ENCODE measurements at places on chromosomes 12 and 14.

DNA sequence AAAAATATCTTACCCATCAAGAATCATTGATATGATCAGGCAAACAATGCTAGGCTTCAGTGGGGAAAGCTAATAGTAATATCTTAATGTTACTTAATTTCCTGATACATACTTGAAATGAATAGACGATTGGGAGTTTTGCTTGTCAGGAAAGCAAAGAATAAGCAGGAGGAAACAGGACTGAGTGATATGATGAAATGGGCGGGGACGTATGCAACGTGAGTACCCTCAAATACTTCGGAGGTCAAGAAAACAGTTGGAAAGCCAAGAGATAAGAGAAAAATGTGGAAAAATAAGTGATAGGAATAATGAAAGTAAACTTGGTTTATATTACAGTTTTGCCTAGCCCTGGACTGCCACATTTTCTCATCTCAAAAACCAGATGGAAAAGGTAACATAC is 49.2 kb downstream of the METTL25 start:
- DNase-seq, result no peak

DNA sequence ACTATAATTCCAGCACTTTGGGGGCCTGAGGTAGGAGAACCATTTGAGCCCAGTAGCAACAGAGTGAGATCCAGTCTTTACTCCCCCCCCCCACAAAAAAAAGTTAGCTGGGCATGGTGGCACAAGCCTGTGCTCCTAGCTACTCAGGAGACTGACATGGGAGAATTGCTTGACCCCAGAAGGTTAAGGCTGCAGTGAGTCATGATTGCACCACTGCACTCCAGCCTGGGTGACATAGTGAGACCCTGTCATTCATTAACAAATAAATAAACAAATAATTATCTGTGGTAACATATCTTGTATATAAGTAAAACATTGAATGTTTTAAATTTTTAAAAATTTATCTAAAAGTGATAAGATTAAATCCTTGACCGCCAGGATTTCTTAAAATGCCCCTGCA is 4.8 kb downstream of the ENTPD5 start:
- no peak for DNase-seq

GRCh38 chr12:108691998-108692808 is 39.1 kb downstream of the CORO1C start:
- no peak for DNase-seq

DNA sequence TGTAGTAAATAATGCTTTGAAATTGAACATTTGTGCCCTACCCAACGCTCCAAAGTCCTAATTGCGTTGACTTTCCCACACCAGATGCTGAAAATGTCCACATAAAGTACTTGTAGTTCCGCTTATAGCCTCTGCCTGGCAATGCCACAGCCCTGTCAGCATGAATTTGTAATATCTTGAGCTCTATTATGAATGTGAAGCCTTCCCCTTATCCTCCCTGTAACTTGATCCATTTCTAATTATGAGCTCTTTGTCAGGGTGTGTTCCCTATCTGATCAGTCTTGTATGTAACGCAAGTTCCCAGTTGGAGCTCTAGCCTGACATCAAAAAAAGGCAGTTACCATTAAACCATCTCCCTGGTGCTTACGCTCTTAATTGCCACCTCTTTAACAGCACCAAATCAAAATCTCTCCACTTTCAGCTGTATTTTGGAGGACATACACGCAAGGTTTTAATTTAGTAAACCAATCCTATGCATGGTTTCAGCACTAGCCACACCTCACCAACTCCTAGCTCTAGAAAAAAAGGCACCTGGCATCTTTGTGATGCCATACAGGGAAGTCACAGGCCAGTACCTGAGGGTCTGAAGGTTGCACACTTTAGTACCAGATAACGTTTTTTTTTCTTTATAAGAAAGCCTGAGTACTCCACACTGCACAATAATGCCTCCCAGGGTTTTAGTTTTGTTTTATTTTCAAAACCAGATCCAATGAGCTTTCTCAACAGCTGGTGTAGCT is 69.3 kb downstream of the EEA1 start:
- no peak for DNase-seq

- DNase-seq, result no peak
Measured at GRCh38 chr12:39402922-39403321, 40.0 kb downstream of the KIF21A start.

DNA sequence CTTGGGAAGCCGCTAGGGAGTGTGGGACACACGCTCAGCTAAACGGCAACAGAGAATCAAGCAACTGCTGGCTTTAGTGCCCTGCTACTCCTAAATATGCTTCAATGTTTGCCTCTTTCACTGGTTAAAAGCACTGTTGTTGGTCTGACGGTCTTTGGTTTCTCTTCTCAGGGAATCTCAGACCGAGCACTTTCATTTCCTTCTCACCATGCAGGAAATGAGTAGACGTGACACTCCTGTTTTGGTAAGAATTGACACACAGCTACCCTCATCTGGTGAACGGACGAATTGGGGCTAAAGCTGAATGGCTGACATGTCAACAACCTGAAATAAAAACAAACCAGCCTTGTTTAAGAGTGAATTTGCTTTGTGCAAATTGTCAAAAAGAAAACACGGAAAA is 57.5 kb upstream of the PIWIL1 start:
- DNase-seq, result no peak

DNA sequence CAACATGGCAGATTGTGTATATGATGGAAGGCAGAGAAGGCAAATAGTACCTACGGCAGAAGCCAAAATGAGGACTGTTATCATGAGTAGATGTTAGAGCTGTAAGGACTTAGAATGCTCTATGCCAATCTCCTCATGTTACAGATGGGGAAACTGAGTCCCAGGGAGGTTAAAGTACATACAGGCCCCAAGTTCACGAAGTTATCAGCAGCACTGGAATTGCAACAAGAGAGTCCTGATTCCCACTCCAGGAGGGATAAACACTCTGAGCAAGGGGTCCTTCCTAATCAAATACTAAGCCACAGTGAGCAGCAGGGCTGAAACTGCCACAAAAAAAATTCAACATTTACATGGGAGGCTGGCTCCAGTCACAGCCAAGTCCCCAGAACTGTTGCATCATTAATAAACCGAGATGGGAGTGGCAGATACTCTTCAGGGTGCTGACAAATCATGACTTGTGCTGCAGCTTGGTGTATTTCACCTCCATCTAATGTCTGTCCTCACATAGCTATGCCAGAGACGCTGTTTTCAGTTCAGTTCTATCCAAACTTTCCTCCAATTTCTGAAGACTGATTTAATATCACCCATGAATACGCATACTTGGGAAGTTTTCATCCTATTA is 24.2 kb downstream of the NUAK1 start:
- DNase-seq, result no peak

- DNase-seq, result no peak
Measured at GRCh38 chr12:3869865-3870264, 3.3 kb downstream of the PARP11 start.

DNA sequence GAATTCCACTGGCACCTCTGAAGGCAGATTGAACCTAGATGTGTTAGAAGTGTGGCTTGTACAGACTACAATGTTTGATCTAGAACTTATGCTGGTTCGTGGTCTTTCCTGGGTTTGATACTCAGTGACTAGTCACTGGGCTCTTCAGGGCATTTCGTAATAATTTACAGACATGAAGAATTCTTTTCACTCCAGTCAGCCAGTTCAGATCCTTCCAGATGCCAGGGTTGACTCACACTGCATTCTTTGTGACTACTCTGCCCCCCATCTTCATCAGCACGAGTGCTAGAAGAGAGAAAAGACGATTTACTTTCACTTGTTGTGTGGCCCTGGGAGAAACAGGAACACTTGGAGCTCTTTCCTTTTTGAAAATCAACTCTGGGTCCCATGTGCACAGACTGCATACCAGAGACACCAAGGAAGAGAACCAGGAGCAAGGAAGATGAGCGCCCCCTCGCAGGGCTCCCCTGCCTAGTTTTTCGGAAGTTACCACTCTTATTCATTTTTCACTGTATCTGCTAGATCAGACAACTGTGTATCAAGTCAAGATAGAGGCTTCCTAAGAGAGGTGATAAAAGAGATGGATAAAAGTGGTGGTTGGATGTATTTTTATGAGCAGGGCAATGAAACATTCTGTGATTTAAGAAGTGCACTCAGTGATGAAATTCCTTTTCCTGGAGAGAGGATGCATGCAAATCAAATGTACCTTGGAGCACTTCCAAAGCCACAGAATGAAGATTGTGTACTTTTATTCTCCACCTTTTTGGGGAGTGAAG is 33.5 kb upstream of the EVL start:
- no peak for DNase-seq

DNA sequence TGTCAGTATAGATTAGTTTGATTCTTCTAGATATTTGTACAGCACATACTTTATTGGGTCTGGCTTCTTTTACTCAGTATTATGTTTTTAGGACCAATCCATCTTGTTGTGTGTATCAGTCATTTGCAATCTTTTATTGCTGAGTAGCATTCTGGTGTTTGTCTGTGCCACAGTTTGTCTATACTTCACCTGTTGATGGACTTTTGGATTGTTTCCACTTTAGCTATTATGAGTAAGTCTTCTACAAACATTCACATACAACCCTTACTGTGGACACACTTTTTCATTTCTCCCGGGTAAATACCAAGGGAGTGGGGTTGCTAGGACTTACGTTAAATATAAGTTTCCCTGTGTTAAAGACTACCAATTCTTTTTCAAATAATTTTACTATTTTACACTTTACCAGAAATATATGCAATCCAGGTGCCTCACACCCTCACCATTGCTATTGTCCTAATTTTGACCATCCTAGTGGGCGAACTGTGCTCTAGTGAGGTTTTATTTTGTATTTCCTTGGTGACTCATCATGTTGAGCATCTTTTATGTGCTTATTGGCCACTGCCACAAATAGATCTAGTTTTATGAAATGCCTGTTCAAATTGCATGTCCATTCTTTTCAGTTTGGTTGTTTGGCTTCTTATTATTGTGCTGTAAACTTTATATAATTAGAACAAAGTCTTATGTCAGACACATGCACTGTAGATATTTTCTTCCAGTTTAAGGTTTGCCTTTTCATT is 304.7 kb upstream of the TMTC1 start:
- DNase-seq, result no peak

- no peak for DNase-seq
Measured at GRCh38 chr12:16506394-16506793, 99.6 kb downstream of the LMO3 start.

DNA sequence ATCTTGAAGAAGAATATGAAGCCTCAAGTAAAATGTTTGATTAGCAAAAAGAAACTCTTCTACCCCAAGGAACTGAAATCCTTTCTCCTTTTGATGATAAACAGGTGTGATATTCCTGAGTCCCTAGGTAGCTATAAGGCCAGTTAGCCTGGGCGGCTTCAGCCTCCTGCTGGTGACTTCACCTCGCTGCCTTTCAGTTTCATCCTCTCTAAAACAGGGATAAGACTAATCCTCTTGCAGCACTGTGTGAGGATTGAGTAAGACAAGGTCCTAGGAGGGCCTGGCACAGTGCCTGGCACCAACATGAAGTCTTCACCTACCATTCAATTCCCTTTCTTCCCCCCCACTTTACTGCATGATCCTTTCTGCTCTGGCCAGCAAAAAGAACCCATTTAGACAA is 42.1 kb downstream of the CIT start:
- peak; percentile 36 for DNase-seq

DNA sequence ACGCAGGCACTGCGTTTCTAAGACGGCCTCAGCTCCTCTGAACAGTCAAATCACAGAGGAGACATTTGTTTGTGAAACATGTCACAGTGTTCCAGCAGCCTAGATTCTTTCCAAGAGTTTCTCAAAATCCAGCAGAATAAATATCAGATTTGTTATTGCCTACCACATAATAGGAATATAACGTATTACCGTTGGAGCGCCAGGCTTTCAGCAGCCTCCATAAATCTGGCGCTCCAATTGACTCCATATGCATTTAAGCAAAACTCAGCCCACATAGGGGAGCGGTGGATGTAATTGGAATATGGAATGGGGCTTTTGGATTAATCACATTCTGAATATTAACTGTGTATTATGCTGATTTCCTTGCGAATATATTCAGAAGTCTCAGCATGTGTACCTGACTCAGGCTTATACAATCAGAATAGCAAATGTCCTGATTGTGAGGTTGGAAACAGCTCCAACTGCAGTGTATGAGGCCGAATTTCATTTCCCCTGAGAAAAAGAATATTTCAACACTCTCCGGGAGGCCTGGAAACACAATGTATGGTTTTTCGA is 174.0 kb downstream of the ASCL4 start:
- DNase-seq, result no peak

- DNase-seq, result no peak
Measured at GRCh38 chr12:84492351-84492883, 420.2 kb downstream of the SLC6A15 start.

DNA sequence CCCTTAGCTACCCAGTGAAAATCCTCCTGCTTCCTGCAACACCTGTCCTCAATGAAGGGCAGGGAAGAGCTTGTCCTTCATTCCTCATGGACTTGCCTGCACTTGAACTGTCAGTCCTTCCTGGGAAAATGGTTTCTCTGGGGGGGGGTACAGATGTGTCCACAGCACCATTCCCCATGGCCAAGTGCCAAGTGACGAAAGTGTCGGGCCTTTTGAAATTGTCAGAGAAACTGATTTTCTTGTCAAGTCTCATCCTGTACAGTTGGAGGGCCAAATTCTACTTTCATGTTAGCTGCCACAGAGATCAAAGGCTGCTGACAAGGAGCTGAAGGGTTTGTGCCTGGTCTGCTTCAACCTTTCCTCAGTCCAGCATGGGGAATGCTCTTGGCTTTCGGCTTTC is 179.5 kb upstream of the PARP11 start:
- DNase-seq, result no peak

DNA sequence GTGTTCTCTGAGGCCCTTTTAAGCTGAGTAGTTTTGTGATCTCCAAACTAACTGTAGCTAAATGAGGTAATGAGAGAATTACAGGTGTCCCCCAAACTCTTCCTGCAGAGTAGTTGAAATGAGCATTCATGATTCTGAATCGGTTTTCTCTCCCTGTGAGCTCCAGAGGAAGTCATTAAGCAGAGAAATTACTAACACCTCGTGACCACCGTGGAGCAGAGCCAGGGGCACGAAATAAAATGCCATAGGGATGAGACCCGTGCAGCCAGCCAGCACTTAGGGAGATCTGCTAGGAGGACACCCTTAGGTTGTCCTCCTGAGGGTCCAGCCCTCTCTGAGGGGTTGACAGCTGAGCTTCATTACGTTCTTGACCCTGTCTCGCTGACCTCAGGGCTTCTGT is 79.5 kb downstream of the SLC25A47 start:
- no peak for DNase-seq

- no peak for DNase-seq
Measured at GRCh38 chr12:83634726-83635267, 948.1 kb downstream of the TMTC2 start.

GRCh38 chr12:108232565-108232964 is 103.5 kb downstream of the WSCD2 start:
- no peak for DNase-seq

GRCh38 chr12:6956021-6956727 is 5.0 kb downstream of the PTPN6 start:
- no peak for DNase-seq

DNA sequence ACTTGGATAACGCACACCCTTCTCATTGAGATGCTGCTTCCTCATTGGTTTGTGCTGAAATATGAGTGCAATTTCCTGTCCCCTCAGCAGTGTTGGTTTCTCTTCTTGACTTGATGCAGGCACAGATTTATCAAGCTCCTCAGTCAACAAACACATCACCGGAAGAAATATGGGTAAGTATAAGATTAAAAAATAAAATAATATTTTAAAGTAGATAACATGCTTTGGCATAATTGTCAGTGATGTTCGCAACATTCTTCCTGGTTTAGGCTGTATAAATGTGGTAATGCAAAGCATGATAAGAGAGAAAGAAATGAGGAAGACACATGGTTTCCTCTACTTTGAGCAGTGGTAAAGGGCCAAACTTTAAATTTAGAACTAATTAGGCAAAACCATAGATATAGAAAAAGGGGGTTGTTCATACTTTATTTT is at the start of gene GPR65:
GPR65 (plus strand) TSS at position 86 of the 432 bp plus-strand sequence. CDS start 5,713 bp downstream, outside the sequence.
- DNase-seq, result no peak
